ENCODE measurements at places on chromosomes 5 and 9.
A peak's percentile ranks its signal among the peaks of the same experiment; 100 is the strongest.

DNA sequence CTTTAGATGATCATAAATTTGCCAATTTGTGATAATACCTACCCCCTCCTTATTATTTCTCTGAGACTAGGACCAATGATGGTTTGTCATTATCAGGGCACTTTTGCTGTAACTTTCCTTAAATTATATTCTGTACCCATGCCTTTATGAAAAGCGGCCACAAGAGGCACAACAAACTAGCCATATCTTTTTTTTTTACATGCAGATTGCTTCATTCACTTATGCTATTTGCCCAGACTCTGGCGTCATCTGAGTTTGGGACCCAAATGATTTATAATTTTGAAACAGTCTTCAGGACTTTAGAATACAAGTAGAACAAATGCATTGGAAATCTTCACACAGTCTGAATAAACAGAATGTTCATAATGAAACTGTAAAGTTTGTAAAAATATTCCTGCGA lies 408.1 kb downstream of the MAT2B start:
- no peak for DNase-seq

GRCh38 chr9:1726993-1727759 lies 288.0 kb upstream of the SMARCA2 start:
- no peak for DNase-seq

- no peak for DNase-seq
Observed at GRCh38 chr5:109483395-109483971, 73.7 kb upstream of the PJA2 start.

DNA sequence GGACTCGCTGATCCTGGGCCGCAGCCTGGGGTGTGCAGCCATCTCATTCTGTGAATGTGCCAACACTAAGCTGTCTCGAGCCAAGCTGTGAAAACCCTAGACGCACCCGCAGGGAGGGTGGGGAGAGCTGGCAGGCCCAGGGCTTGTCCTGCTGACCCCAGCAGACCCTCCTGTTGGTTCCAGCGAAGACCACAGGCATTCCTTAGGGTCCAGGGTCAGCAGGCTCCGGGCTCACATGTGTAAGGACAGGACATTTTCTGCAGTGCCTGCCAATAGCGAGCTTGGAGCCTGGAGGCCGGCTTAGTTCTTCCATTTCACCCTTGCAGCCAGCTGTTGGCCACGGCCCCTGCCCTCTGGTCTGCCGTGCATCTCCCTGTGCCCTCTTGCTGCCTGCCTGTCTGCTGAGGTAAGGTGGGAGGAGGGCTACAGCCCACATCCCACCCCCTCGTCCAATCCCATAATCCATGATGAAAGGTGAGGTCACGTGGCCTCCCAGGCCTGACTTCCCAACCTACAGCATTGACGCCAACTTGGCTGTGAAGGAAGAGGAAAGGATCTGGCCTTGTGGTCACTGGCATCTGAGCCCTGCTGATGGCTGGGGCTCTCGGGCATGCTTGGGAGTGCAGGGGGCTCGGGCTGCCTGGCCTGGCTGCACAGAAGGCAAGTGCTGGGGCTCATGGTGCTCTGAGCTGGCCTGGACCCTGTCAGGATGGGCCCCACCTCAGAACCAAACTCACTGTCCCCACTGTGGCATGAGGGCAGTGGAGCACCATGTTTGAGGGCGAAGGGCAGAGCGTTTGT lies 19.9 kb downstream of the PTGES2 start:
- no peak for DNase-seq

- no peak for DNase-seq
Observed at GRCh38 chr5:73213566-73213998, 40.6 kb downstream of the TMEM174 start.

- DNase-seq = no peak
Observed at GRCh38 chr9:36142510-36143244, 6.1 kb downstream of the GLIPR2 start.

DNA sequence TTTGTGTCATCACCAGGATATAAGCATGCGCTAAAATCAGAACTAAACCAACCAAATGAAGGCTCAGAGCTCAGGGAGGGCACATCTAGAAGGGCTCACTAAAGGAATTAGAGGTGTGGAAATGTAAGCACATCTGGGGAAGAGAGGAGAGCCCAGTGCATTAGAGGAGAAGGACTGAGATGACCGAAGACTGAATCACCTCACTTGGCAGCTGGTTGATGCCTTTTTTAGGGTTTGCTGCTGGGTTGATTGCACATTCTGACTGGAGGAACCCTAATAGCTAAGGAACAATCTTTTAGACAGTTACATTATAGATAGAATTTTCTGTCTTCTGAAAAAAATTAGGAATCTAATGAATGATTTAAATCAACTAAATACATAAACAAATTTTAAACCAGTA lies 8.2 kb upstream of the IFNA21 start:
- DNase-seq = no peak

DNA sequence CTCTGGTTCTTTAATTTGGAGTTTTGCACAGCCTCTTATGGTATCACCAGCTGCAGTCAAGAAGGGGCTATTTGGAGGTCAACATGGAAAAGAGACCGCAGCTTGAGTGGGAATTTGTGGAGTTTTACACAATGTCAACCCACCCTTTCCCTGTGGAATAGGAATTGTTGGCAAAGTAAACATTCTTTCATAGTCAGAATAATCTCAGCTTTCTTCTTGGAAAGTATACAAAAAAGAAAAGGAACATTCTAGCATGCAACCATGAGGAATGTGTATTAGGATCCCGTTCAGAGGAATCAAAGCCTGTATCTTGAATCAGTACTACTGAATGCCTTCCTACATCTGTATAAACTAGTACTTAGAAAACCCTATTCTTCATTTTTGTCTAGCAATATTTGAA lies 107.6 kb downstream of the LURAP1L start:
- no peak for DNase-seq

- no peak for DNase-seq
Observed at GRCh38 chr5:30040488-30041118, 1152.9 kb upstream of the CDH6 start.

GRCh38 chr9:112226091-112226490 lies 51.0 kb upstream of the SUSD1 start:
- DNase-seq = no peak

GRCh38 chr9:123725389-123725788 lies 204.5 kb downstream of the DENND1A start:
- DNase-seq = no peak

DNA sequence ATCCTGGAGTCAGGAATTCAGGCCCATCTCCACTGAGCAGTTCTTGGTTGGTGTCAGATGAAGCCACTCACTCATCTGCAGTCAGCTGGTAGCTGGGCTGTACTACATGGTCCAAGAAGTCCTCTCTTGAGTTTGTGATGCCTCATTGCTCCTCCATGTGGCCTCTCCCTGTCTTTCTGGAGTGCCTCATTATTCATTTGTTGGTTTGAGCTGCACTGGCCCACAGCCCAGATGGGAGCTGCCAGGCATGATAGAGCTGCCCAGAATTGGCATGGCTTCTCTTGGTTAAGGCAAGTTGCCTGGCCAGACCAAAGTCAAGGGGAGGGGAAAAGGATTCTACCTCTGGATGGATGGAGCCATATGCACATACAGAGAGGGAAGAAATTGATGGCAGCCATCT lies 8.0 kb downstream of the PTCD2 start:
- DNase-seq = no peak

GRCh38 chr5:173328844-173329490 lies 753 bp upstream of the STC2 start:
- no peak for DNase-seq

GRCh38 chr9:87614397-87614796 lies 111.5 kb upstream of the CTSL start:
- DNase-seq = no peak

DNA sequence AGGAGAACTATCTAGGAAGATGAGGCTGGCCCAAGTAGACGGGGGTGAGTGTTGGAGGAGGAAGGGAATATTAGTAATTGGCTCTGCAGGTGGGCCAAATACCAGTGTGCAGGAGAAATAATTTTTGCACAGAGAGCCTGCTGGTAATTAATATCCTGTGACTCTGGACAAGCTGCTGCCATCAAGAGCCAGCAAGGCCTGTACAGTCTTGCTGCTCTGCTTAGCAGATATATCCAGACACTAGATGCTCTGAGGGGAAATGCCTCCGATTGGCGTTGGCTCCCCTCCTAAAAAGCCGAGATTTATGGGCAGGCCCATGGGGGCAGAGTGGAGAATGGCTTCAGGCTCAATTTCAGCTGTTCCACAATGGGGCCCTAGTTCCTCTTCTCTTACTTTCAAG lies 29.6 kb upstream of the ASTN2 start:
- no peak for DNase-seq

GRCh38 chr9:81635521-81636254 lies 53.7 kb downstream of the TLE1 start:
- DNase-seq = no peak

- no peak for DNase-seq
Observed at GRCh38 chr9:5188060-5188984, 2.9 kb upstream of the INSL6 start.

DNA sequence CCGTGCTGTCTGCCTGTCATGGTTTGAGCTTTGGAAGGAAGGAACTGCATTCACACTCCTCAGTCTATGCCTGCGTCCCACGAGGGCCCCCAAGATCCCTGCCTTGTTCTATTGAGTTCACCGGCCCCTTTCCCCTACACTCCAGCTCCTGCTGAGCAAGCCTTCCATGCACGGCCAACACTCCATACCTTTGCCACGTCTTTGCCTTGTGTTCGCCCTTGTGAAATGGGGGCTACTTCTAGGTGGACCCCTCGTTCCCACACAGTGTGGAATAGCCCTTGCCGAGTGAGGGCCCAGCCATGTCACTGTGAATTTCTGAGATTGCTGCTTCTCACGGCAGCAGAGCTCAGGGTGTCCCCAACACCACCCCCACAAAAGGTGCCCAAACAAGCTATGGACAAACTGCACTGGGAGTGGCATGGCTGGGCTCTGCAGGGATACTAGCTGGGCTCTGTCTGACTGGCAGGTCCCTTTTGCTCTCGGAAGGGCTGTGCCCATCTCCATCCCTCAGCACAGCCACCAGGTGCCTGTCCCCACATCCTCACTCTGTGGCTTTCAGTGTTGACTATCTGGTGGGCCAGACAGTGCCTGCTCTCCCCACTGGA lies 67.9 kb upstream of the ADAMTS2 start:
- no peak for DNase-seq

GRCh38 chr5:39758426-39758825 lies 333.6 kb upstream of the DAB2 start:
- no peak for DNase-seq

- DNase-seq = no peak
Observed at GRCh38 chr5:172745838-172746237, 25.2 kb downstream of the DUSP1 start.

- DNase-seq = no peak
Observed at GRCh38 chr9:119166096-119166495, 203.1 kb downstream of the BRINP1 start.

DNA sequence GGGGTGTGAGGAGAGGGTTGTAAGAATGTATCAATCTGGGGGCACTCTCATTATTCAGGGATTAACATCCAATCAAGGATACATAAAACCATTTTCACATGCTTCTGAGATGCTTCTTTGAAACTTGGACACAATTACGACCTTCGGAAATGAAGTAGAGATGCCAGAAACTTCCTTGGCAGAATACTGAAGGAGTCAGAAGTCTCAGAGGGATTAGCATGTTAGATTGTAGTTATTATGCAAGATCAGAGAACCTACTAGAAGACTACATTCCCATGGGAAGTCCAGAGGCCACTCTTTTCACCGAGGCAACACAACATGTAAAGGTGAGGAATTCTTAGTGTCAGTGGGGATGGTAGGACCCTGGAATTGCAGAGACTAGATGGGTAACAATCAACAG lies 5.1 kb upstream of the SLC22A4 start:
- DNase-seq = no peak

- DNase-seq = no peak
Observed at GRCh38 chr5:149267241-149267973, 4.3 kb upstream of the AFAP1L1 start.

- DNase-seq = no peak
Observed at GRCh38 chr9:27426511-27427271, 97.4 kb upstream of the IFNK start.

- peak; percentile 14 for DNase-seq
Observed at GRCh38 chr5:37837414-37838032, 2.3 kb downstream of the GDNF start.

DNA sequence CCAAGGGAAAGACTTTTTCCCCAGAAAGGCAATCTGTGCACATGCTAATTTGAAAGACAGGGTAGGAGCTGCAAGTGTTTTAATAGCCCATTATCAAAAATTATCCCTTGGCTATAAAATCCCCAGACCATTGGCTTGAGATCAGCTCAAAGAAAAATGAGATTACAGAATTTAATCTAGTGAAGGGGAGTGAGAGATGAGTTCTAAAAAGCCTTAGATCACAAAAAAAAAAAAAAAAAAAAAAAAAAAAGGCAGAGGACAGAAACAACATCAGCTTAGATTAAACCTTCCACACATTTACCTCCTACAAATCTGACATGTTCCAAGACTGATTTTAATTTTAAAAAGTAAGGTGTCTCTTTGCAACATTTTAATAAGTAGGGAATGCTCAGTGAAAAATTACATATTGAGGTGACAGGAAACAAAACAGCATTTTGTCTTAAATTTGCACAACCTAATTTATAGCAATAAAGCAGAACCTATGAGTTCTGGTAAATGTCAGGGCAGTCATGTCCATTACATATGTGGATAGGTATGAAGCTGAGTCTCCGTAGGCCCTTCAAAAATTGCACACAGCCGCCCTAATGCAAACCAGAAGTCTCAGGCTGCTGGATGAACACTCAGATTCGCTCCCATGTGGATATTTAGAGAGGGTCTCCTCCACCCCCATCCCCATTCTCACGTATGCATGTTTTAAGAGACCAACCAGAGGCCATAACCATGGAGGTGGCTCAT lies 43.4 kb downstream of the NFIB start:
- no peak for DNase-seq

DNA sequence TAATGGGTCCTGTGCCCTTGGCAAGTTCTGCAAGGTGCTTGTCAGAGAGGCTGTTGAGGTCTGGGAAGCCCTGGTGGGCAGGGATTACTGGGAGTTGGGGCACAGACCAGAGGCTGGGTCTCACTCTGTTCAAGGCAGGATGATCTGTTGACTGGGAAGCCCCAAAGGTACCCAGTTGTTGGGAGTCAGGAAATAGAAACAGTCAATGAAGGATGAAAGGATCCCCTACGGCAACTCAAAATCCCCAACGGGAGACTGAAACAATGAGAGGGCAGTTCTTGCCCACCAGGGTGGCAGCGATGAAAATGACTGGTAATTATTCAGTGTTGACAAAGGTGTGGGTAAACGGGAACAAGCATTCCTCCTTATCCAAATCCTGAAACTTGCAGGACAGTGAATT lies 31.2 kb downstream of the BNIP1 start:
- DNase-seq = no peak

DNA sequence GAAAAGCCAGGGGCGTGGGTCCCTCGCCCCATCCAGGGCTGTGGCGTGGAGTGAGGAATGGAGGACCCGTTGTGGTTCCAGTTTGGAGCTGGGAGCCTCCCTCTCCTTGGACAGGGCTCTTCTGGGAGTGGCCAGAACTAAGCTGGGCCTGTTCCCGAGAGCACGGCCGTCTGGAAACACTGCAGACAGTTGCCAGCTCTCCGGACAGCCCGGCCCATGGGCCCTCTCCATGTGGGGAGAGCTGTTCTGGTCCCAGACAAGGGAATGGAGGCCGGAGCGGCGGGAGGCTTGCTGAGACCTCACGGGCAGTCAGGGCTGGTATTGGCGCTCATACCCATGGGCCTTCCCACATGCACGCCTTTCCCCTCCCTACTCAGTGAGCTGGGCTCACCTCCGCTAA lies 45.2 kb upstream of the FCN2 start:
- DNase-seq = no peak
